NCI-H2171 treated with DMSO at 0.1 percent for 48 hours (cell line): ENCODE measurements at places on chromosomes 7 and 10.
A peak's percentile ranks its signal among the peaks of the same experiment; 100 is the strongest.

DNA sequence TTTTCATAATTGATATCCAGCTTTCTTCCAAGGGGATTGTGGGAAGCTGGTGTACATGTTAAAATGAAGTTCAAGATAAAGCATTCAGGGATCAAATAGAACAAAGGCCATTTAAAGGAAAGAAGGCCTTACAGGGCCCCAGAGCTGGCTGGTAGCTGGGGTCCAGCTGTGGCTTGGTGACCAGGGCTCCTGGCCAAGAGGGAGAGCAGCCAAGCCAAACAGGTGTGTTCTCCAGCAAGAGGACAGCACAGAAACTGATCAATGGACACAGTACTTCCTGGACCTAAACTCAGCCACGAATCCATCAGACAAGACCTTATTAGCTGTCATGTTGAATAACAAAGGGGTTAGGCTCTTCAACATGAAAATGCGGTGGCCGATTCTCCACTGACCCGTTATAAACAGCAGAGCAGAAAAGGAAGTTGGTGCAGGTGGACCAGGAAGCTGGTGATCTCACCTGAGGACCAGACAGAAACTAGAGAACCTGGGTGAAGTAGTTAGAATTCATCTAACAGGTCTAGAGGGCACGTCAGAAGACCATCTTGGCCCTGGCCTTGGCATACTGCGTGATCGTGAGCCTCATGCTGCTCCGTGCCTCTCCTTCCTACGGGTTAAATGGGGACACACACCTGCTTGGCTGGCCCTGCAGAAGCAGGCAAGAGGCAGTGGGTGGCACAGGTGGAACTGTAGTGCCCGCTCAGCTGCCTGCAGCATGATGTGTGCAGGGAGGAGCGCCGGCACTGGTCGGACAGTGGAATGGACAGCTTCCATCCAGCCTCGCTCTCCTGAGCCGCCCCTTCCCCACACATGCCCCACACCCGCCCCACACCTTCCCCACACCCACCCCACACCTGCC, 53.8 kb downstream of the PARP12 start:
- no peak for DNase-seq

- no peak for DNase-seq
These were observed 13.3 kb upstream of the SLC16A12 start for GRCh38 chr10:89548673-89549072.

DNA sequence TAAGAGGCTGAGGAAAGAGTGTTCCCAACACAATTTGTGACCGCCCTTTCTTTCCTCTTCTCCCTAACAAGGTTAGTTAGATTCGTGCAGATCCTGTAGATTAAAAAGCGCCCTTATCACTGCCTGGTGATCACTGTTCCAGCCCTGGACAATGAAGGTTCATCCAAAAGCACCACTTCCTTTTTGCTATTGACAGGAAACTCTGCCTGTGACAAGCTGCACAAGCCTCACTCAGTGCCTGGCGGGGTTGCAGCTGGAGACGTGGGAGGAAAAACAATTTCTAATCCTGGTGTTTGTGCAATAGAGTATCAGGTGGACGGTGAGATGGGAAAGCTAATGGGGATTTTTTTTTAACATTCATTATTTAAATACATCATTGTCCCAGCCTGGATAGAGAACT, 105.9 kb upstream of the CAV2 start:
- DNase-seq: no peak

DNA sequence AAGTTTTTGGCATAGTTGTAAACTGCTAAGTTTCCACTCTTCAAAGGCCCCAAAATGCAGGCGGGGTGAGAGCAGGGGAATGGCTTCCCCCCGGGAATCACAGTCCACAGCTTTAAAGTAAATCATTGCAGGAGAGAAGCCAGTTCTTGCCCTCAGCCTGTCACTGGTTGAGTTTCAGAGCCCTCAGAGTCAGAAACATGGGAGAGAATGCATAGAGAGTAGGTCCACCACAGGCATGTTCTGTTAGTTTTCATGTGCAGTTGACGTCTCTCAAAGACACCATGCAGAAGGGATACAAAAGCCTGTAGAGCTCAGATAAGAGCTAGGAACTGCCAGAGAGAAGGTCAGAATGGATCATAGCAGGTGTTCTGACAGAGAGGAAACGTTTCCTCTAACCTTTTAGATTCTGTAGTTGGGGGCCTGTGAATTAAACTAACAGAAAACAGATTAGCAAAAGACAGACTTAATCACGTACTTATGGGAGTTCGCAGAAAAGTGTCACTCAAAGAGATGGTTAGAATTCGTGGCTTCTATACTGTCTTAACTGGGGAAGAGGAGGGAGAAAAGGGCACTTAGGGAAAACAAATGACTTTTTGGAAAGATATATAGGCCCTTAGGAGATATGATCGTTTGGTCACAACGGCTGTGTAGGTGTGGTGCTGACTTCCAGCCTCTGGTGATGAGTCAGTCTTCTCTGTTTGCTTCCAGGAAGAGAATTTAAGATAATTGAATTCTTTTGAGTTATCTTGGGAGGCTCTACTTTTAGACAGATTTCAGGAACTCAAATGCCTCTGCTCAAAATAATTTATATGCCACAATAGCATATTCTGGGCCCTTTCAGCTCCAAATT, 48.0 kb upstream of the MSRB2 start:
- DNase-seq: no peak

DNA sequence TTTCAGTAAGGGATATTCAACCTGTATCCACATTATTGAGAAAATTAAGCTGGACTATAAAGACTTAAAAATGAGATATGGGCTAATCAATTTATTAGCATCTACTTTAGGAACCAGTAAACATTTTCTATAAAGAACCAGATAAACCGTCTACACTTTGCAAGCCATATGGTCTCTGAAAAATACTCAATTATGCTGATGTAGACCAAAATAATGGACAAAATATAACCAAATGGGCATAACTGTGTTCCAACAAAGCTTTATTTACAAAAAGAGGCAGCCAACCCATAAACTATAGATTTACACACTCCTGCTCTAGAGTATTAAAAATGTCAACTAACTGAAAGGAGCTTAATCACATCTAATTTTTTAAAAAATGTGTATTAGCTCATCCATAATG, 42.3 kb downstream of the TNPO3 start:
- DNase-seq: no peak

GRCh38 chr7:159097661-159098423, 46.8 kb downstream of the VIPR2 start:
- no peak for DNase-seq

DNA sequence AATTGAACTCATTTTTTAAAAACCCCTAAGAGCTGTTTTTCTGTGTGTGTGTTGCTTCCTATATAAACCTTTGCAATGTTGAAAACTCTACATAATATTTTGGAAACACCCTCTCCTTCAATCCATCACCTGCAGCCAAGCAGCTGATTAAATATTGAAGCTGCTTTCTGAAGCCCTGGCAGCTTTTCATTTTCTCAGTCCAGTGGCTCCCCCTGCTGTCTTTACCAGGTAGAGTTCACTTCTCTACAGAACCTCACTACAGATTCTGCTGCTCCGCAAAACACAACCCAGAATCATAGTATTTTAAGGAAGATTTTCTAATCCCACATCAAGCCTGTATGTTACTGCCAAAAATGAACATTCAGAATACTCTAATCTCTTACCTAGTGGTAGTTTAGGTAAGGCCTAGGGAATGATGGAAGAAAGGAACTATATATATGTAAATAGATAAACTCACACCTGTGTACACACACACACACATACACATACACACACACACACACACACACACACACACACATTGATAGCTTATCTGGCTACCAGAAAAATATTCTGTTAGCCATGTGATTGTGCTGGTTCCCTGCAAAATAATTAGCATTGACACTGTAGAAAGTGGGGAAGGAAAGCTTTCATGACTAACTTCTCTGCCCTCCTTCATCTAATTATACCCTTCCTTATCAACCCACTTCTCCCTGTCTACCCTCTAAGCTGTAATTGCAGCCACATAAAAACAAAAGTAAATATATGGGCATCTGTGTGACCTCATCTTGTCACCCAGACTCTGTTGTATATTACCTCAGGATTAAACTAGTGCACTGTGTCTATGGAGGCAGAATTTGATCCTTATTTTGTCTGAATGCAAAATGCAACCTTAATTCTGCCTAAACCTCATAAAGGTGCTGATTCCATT, 229.5 kb upstream of the FZD1 start:
- DNase-seq: peak; percentile 56

DNA sequence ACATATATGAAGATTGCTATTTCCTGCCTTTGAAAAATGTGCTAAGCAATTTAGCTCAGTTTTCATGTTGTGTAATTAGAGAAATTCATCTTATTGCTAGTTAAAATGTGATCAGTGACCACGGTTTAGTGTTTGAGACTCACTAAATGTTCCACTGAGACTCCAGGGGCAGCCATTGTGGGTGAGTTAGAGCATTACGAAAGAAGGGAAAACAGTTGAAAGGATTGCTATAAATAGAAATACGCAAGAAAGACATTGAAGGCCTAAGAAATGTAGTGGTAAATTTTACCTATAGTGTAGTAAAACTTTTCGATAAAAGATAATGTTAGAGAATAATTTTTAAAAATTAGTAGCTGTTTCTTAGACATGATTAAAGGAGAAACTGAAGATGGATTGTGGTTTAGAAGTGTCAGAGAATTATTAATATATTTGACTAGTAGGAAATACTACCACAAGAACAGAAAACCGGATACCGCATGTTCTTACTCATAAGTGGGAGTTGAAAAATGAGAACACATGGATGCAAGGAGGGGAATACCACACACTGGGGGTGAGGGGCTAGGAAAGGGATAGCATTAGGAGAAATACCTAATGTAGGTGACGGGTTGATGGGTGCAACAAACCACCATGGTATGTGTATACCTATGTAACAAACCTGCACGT, 394.5 kb downstream of the SEMA3D start:
- DNase-seq: no peak

DNA sequence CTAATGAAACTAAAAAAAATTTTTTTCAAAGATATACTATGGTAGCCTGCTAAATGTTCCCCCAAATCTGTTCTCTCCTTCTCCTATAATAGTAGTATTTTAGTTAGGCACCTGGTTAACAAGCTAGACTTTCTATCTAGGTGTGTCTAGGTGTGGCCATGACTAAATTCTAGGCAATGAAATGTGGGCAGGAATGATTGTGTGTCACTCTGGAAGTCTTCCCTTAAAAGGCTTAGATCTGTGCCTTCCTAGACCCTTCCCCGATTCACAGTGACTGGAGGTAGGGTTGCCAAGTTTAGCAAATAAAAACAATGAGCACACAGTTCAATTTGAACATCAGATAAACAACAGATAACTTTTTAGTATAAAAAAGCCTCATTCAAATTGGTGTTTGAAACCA, 8.3 kb upstream of the ARHGAP21 start:
- DNase-seq: no peak

DNA sequence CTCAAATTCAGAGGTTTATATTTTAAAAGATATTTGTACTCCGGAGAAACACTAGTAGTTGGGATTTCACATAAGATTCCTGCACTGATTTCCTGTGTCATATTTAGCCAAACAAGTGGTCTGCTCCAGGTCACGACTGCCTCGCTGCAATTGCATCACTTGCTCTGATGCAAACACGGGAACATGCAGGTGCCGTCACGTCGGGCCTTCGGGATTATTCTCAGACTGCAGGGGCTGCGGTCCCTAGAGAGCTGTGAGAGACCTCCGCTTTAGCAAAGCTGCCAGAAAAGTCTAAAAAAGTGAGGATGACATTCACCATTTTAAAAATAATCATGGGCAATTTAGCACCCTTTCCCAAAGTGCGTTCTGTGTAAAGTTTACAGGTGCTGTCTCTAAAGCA, 93.5 kb upstream of the DDC start:
- DNase-seq: no peak

GRCh38 chr7:77252506-77252905, 52.9 kb upstream of the FGL2 start:
- DNase-seq: no peak

DNA sequence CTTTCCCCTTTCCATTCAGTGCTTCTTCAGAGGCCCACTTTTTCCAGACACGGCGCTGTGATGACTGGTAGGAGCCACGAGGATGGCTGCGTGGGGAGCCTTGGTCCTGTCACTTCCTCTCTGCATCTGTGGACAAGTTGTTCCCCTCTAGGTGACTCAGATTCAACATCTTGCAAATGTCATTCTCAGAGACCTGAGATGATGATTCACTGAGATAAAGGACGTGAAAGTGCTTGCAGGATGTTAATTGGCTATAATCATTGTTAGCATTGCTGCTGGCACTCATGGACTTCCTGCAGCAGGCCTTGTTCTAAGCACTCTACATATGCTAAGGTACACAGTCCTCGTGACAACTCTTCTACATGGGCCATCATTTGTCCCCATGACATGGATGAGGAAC, 489.8 kb upstream of the ZMIZ1 start:
- no peak for DNase-seq

GRCh38 chr10:62583876-62584615, 209.9 kb downstream of the ZNF365 start:
- no peak for DNase-seq

GRCh38 chr10:97684866-97685394, 2.1 kb downstream of the AVPI1 start:
- no peak for DNase-seq

GRCh38 chr7:105996860-105997737, 34.0 kb downstream of the CDHR3 start:
- no peak for DNase-seq

DNA sequence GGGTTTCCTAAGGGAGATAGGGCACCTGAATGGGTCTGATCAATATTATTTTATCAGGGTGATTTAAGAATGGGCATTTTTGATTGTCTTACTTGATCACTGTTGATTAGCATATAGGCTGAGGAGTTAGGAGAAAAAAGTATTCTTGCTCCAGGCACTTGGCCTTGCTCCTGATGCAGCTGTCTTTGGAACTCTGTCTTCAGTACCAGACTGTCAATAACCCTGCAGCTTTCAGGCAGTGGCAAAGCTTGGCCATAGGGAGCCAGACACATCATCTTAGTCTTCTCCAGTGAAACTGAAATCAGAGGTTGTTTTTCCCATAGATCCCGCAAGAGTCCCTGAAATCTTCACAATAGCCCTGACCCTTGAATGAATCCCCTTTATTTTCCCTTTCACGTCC, 47.2 kb downstream of the EXOC4 start:
- no peak for DNase-seq

DNA sequence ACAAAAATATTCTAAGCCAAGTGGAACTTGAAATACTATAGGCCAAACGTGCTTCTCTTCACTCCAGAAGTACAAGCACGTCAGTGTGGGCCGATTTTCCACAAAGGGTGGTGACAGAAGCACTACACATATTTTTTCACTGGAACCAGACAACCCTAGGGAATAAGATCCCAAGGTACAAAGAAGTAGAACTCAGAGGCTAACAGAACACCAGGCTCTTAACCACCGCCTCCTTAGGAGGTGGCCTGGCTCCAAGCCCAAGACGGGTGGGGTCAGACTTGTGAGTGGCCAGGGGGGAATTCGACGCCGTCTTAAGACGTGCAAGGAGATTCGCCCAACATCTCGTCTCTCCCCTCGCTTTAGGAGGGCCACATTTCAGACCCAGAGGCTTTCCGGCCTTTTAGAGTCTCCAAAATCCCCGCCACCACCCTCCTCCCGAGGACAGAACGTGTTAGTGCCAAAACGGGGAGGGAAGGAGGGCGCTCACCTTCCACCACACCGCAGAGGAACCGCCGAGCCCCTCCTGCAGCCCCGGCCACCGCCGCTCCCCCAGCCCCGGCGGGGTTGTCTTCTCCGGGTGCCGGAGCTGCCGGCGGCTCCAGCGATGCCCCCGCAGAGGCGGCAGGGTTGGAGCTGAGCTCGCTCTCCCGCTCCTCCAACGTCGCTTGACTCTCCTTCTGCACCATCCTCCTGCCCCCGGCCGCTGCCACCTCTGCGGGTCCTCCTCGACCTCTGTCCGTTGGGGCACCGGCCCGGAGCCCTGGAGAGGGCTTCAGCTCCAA, 716 bp downstream of the OGA start:
- peak; percentile 45 for DNase-seq
